ENCODE measurements at places on chromosomes 2 and 18.

DNA sequence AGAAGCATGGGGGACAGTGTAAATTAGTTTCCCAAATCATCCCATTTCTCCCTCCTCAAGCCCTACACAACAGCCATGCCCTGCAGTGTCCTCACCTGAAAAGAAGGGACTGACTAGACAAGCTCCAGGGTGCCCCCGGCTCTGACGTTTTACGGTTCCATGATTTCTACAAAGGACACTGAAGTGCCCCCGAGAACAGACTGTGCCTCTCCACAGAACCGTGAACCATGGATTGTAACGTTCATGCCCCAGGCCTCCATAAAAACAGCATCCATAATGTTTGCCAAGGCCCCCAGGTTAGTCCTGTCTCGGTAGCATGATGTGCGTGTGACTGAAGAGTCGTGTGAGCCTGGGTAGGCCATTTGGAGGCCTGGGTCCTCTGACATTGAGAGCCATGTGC lies 7.0 kb upstream of the ACOXL start:
- no peak for DNase-seq

GRCh38 chr18:44411976-44412375 lies 268.7 kb upstream of the SETBP1 start:
- no peak for DNase-seq

GRCh38 chr18:47545613-47546012 lies 294.2 kb upstream of the SKOR2 start:
- DNase-seq: no peak

GRCh38 chr2:102753563-102754159 lies 8.2 kb upstream of the TMEM182 start:
- peak; percentile 81 for DNase-seq

- DNase-seq: no peak
Measured at GRCh38 chr2:195535911-195536522, 121.0 kb upstream of the SLC39A10 start.

- peak; percentile 85 for DNase-seq
Measured at GRCh38 chr2:70647873-70648481, 94.4 kb upstream of the TGFA start.

DNA sequence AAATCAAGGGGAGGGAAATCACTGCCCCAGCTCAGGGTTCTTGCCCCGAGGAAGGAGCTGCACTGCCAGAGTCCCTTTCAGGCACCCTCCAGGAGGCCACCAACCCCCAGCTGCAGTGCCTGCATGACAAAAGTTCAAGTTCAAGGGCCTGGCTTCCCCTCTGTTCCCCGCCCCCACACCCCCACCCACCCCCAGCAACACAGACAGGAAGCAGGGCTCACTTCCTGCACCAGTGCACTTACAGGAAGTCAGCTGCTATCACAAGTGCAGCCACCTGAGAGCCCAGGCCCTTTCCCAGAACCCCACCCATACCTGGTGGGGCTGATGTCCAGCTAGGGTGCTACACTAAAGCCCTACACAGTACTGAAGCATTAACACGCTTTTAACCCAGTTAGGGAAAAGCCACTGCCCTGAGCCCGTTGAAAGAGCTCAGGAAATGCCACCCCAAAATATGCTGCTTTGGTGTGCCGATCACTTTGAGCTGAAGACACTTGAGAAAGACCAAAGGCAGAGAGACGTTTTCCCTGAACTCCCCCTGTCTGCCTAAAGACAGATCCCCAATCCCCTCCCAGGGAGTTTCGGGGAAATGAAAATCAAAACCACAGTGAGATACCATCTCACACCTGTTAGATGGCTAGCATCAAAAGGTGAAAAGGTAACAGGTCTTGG lies 109.9 kb upstream of the CAB39 start:
- peak; percentile 13 for DNase-seq

DNA sequence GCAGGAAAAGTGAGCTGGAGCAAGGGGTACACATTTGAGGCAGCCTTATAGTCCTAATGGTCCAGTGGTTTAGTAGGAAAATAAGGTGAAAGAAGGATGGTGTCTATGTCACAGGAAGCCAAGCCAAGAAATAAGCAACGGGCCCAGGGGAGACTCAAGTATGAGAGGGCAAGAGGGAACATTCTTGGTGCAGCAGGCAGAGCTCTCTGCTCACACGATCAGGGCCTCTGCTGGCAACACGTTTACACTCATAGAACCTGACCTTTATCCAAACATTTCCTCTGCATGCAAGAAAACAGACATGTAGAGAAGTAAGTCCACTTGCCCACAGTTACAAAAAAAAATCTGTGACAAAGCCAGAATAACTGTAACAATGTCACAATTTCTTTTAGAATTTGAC lies 32.6 kb upstream of the LRRC30 start:
- no peak for DNase-seq

- peak; percentile 90 for DNase-seq
Measured at GRCh38 chr2:42493468-42494354, at the start of gene KCNG3. Gene KCNG3 (minus strand): TSS chr2:42493982. CDS start chr2:42493501, 481 bp downstream.

DNA sequence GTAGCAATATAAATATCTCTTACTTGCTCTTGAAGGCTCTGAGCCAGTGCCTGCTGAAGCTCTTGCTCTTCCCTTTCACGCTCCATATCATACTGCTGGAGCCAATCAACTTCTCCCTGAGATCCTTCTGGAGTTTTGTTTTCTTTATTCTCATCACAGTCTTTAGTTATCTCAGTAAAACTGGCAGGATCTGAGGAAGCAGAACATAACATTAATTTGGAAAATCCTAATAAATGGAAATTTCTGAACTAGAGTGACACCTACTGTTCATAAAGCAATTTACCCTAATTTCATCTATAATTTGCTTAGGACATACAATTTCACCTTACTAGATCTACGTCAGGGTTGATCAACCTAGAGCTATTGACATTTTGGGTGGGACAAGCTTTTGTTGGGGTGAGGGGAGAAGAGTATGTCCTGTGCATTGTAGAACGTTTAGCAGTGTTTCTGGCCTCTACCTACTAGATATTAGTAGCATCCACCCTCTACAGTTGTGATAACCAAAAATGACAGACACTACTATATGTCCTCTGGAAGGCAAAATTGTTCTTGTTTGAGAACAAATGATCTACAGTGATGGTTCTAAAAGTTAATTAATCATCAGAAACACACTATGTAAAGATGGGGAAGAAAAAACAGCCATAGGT lies 47.2 kb downstream of the VIL1 start:
- peak; percentile 55 for DNase-seq

DNA sequence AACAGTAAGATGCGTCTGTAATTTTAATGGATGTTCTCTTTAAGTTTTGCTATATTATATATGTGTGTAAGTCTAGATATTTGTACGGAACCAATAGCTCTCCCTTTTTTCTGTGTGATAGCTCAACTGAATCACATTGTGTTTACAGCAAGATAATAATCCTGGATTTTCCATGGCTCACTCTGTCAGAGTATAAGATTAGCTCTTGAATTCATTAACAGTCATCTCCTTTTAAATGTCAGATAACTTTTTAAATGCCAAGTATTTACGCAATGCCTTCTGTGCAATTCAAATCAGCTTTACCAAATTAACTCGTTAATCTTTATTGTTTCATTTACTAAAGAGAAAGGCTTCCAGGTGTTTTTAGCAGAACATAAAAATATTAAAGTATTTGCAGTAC lies 76.9 kb downstream of the KIAA2012 start:
- no peak for DNase-seq

GRCh38 chr2:59630789-59631188 lies 922.7 kb downstream of the BCL11A start:
- peak; percentile 47 for DNase-seq

GRCh38 chr2:238916875-238917590 lies 69.1 kb downstream of the TWIST2 start:
- DNase-seq: no peak

DNA sequence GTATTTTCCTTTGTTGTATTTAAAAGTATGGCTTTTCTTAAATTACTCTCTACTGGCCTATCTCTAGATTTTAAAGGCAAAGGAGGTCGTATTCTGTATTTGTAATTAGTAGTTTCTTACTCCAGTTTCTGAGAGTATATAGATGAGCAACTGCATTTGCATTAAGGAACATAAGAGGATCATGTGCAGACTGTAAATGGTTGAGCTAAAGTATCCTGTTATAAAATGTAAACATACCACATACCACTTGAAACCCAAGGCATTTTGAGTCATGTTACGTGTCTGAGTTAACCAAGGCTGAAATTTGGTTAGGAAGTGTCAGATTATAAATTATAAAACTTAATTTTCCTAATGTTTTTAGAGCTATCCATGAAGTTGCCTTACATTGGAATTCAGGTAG lies 76.3 kb downstream of the GPD2 start:
- peak; percentile 63 for DNase-seq

- DNase-seq: no peak
Measured at GRCh38 chr18:64403784-64404503, 255.1 kb upstream of the LINC00305 start.

GRCh38 chr2:44974064-44974715 lies 32.7 kb downstream of the SIX3 start:
- DNase-seq: peak; percentile 88

- peak; percentile 73 for DNase-seq
Measured at GRCh38 chr18:2948038-2948437, 64.9 kb downstream of the LPIN2 start.

DNA sequence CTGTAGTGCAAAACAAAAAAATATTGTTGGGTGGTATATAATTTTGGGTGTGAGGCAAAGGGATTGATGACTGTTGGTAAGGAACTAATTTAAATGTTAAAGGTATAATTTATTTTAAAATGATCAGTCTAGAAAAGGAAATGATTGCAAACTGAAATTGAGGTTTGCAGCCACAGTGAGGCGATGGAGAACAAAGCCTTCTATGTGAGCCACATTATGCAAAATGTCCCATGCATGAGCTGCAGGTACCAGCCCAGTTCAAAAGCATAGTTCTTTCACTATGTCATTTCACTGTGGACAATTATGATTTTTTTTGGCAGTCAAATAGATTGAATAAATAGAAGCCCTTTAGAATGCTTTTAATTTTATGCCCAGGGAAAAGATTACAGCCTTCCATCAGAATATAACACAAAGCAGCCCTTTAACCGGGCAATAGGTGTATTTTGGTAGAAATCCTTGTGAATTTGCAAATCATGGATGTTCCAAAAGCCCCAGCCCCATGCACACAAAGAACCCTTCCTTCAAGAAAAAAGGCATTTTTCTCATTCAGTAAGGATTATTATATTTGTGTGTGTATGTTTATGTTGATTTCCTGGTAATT lies 1.7 kb downstream of the MAP2 start:
- DNase-seq: peak; percentile 88

GRCh38 chr18:35289293-35289692 lies 736 bp downstream of the ZSCAN30 start:
- DNase-seq: no peak

DNA sequence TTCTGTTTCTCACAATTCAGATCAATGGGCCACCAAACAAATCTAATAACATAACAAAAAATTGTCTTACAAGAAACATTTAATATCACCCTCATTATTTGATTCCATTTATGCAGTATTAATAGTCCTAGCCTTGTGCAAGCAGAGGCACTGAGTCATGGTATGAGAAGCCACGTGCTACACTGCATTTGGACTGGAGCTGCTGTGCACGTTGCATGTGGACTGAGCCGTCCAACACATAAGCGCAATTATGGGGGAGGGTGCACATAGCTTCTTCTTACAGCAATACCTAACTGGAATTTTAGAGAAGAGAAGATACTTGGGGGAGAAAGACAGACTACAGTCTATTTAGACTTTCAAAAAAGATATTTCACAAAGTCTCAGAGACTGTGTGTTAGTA lies 329.6 kb upstream of the ID2 start:
- no peak for DNase-seq

GRCh38 chr18:67805261-67805660 lies 288.7 kb upstream of the DSEL start:
- DNase-seq: peak; percentile 79

DNA sequence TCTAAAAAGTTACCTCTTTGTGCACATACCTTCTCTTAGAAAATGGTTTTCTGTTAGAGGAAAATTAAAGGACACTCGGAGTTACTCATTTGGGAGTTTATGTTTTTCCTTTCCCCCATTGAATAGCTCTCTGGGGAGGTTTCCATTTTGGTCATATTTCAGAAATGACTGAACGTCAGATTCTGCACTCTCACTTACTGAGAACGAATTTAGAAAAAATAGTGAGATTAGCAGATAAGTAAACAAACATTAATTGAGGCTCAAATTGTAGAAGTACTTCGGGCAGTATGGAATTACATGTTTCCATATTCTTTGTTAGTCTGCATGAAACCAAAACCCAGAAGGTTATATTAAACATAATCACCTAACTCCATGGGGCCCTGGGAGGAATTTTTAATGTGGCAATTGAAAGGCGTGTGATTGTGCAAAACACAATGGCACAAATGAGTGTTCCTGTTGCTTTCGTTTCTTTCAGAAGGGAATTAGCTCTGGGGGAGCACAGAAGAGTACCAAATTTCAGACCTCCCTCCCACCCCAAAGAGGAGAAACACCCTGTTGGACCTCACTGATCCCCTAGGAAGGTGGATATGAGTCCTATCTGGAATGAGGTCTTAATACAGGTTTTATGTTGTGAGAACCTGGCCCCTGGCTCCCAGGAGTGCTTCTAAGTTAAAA lies 212.3 kb downstream of the BCL2 start:
- no peak for DNase-seq

DNA sequence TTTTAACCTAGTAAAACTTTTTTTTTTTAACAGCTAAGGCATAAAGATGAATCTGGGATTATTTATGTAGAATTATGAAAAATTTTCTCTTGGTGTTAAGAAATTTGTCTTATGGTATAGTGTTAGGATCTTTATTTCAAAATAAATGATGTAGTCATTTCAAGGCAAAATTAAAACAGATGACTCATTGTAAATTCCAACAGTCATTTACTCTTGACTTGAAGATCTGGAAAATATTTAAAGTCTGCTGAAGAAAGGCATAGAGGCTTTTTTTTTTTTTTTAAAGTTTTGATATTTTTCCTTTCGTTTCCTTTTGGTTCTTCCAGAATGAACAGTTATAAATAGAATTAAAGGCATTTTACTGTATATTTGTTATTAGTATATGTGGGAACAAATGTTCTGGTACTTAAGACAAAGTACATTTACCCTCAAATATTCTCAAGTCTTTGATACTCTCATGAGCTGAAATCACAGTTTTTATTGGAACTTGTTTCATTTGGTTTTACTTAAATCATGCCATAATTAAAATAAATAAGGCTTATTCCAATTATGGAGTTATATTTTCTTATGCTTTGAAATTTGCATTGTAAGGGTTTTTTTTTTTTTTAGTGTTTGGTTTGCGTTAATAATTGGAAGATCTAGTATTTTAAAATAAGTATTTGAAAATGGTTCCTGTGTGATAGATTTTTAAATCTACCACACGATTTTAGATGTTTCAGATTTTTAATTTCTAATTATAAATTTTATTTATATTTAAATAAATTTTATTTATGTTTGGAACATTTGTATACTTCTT lies 29.9 kb downstream of the GLS start:
- no peak for DNase-seq

GRCh38 chr2:101264360-101264939 lies 11.8 kb downstream of the CNOT11 start:
- DNase-seq: peak; percentile 66
